ENCODE measurements at places on chromosomes 2 and 18.

- no peak for DNase-seq
These were observed 35.2 kb downstream of the NPPC start for GRCh38 chr2:231890896-231891513.

DNA sequence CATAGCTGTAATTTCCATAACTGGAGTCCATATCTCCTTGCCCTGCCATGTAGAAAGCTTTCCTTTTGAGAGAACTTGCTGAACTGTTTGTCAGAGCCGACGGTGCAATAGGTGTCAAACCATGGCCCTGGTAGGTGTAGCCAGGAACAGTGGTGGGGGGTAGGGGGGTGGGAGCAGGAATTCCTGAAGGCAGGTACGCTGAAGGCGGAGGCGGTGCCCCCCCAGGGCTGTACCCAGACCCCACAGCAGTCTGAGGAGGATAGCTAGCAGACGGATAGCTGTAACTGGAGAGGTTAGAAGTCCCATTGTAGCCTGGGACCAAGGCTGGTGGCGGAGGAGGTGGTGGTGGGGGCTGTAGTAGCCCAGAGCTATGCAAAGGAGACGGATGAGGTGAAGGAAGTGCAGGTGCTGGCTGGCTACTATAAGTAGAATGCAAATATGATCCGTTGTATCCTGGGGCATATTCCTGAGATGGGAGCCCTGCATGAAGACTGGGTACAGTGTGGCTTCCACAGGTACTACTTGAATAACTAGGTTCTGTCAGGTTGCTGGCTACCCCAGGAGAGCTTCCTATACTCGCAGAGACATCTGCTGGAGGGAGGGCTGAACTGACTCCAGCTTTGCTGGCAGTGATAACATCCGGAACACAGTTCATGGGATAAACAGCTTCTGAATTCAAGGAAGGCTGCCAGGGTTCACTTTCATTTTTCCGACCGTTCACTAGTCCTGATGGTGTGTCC is 124.8 kb downstream of the FIGN start:
- no peak for DNase-seq

- DNase-seq: peak; percentile 23
These were observed 125.3 kb downstream of the TMEM131 start for GRCh38 chr2:97870396-97870843.

DNA sequence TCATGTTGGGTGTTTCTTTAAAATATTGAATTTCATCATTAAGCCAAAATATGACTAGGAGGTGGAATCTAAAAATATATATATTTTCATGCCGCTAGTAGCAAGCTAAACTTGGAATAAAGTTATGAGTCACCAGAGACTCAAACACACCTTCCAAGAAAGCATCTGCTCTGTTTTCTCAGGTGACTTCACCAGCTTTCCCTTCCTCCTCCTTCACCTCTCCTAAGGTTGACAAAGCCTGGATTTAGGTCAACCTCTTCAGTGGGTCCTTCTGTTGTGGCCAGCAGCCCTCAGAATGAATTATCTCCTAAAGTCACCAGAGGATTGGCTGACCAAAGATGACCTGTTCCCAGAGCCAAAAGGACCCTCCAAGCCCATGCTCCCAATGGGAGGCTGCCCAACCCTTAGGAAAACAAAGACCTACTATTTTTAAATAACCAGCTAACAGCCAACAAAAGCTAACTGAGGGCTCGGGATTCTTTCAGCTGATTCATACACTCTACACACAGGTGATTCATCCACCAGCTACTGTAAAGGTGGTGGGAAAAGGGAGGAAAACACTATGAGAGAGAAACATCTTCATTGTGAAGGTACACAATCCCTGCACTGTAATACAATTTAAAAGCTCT is 113.9 kb downstream of the MYO5B start:
- DNase-seq: no peak

DNA sequence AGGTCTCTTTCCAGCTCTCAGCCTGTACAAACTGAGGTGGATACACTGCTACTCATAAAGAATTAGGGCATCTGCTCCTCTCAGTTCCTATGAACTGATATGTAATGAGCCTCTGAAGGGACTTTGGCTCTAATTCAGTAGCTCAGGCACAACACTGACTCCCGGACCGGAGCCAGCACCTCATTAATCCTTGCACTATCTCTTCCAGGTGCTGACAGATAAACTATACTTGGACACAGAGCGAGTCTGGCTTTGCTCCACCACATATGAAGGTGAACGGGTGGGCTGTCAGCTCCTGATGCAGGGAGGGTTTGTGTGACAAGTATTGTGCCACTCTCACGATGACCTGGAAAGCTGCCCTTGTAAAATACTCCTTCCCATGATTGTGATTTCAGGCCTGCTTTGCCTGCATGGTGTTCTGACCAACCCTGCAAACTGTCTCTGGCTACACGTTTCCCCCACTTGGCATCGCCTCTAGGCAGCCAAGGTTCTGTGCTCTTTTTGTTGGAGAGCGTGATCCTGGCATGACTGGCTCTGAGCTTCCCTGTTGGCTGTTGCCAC is 111.6 kb upstream of the LMAN1 start:
- DNase-seq: no peak

DNA sequence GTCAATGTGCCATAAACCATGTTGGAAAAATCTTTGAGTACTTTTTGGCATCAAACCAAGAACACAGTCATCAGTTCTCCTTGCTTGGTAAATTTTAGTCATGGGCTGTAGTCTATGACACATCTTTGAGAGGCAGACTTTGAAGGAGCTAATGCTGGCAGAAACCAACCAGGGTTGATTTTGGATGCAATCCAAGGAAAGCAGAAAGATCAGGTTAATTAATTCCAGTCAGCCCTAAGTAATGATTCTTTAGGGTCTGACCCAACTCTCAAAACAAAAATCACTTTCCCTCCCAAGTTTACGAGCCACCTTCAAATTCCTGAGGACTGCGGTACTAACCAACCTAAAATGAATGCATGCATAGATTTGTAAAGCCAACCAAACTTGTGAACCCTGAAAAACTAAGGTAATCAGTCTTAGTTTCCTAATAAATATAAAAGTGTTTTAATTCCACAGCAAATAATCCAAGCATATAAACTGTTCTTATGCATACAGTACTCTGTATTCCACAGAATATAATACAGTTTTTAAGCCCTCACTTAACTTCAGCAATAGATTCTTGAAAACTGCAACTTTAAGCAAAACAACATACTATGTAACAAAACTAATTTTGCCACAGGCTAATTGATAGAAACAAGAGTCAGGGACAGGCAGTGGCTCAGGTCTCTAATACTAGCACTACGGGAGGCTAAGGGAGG is 22.0 kb downstream of the AP1S3 start:
- no peak for DNase-seq

- DNase-seq: no peak
These were observed 166.9 kb downstream of the SOCS6 start for GRCh38 chr18:70455731-70456130.

GRCh38 chr2:101341421-101341820 is 32.9 kb upstream of the RNF149 start:
- DNase-seq: peak; percentile 31

DNA sequence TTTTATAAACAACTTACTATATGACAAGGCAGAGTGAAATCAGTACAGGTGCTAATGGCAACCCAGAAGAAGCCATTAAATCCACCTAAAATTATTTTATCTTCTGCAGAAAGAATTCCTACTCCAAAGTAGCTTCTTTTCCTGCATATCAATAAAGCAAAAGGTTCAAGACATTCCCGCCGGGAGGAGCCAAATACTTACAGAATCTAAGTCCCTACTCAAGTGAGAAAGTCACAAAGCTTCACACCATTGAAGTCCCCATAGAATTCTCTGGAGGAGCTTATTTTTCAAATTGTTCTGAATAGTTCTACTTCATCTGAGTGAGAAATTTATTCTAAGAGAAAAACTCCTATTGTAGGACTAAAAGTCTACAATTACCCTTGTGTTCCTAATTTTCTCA is 233.7 kb upstream of the HNRNPA3 start:
- DNase-seq: no peak

GRCh38 chr2:5077479-5078089 is 614.6 kb upstream of the SOX11 start:
- DNase-seq: no peak

GRCh38 chr2:167749660-167750059 is 497.7 kb downstream of the STK39 start:
- DNase-seq: no peak

- no peak for DNase-seq
These were observed 1420.0 kb upstream of the ZEB2 start for GRCh38 chr2:145939949-145940348.

- DNase-seq: no peak
These were observed 25.3 kb downstream of the MROH2A start for GRCh38 chr2:233803292-233803911.

- DNase-seq: no peak
These were observed 346.7 kb upstream of the LRATD1 start for GRCh38 chr2:14285812-14286211.

DNA sequence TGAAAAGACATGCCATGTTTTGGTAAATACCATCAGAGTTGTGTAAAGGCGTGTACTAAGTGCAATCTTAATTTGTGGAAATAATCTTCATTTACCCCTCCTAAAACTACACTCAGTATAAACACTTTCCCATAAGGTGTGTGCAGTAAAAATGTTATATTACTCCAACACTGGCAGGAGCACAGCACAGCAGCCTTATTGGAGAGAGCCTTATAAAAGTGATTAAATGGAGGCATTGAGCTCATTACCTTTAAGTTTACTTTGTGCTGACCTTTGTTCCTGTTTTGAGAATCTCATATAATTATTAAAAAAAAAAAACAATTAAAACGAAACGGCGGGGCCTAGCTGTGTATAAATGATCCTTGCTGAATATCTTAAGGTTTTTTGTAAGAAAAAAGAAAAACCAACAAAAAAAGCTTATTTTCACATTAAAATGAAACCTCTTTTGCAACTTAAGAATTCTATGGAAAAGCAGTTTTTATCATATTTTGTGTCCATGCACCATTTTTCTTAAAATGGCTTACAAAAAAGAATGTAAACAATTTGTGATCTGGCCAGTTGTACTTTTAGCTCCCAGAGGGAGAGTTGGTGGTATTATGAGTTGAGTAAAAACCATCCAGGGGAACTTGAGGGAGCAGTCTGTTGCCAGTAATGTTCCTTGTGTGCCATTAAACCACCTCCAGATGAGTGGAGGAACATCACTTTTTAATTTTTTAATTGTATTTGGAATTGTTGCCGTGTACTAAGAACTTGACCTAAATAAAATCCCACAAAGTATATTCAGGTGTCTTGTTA is 103.4 kb downstream of the ABI2 start:
- no peak for DNase-seq

- no peak for DNase-seq
These were observed 75.3 kb downstream of the DNMT3A start for GRCh38 chr2:25266399-25266798.

DNA sequence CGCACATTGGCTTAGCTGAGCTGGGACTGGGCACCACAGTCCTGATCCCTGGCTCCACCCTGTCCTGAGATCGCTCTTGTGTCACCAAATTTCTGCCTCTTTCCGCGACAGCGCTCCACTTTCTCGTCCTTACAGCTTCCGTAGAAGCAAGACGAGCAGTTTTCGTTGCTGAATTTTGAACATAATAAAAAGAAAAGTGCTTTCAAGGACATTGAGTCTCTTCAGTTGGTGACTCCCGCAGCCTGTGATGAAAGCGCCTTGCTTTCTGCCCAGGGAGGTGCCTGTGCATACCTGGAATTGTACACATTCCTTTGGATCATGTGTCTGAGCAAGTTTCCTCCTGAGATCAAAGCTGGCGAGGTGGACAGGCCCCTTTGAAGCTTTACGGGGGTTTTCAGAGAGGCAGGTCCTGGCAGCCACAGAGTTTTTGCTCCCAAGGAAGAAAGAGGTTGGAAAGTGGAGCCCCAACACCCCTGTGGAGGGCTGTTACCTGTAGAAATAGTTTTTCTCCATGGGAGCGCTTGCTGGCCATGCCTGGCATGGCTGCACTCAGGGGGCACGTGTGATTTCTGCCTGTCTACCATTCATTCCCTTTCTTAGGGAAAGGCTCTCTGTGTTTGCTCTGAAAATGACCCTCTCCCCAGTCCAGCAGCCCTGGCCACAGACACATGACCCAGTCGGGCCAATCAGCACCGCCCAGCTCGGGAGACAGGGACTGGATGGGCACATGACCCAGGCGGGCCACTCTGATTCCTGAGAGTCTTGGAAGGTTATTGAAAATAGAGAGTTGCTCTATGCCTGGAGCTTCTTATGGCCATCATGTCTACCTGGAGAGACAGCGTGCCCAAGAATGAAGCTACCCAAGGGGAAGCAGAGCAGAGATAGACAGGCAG is 115.6 kb upstream of the OTOS start:
- DNase-seq: no peak

DNA sequence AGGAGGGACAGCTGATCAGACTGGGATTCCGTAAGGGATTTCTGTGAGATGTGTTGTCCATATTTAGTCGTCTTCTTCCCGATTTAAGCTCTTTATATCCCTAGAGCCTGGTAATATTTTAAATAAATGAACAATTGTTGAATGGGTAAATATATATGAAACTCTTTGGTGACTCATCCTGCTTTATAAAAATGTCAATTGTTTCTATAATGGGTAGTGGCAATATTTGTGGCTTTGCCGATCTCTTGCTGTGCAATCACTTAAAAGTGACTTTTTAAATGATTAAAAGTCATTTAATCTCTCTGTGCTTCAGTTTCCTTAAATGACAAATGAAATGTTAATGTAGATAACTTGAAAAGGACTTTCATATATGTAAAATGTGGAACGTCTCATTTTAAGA is 339.2 kb downstream of the RNF144A start:
- DNase-seq: no peak

GRCh38 chr2:126512026-126512425 is 143.9 kb upstream of the GYPC start:
- DNase-seq: no peak

GRCh38 chr2:68710336-68710735 is 24.3 kb upstream of the ARHGAP25 start:
- no peak for DNase-seq

GRCh38 chr18:49019446-49020045 is 68.8 kb upstream of the SMAD7 start:
- no peak for DNase-seq

DNA sequence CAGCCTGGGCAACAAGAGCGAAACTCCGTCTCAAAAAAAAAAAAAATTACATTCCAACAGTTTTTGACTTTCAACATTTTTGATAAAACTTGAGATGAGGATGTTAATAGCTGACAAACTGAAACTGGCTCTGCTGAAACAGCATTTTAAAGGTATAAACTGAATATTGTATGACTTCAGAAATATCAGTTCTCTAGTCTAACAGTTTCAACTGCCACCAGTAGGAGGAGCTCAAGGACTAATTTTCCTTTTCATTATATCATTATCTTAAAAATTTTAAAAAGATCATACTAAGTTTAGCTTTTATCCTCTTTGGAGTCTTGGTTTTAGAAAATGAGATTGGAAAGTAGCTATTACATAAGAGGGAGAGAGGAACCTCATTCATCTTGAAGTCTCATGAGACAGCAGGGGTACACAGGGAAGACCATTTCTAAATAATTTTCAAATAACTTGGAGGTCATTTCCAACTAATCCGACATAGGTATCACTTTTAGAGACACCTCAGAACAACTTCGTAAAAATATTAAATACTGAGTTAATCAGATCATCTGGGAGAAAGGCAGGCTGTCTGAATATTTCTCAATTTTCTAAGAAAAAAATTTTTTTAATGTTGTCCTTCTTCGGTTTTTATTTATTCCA is 37.6 kb upstream of the MCM6 start:
- DNase-seq: no peak

Measured in activated T-cell treated with anti-CD3 and anti-CD28 coated beads for 48 hours (primary cell).